ENCODE measurements at places on chromosomes 2 and 18.

DNA sequence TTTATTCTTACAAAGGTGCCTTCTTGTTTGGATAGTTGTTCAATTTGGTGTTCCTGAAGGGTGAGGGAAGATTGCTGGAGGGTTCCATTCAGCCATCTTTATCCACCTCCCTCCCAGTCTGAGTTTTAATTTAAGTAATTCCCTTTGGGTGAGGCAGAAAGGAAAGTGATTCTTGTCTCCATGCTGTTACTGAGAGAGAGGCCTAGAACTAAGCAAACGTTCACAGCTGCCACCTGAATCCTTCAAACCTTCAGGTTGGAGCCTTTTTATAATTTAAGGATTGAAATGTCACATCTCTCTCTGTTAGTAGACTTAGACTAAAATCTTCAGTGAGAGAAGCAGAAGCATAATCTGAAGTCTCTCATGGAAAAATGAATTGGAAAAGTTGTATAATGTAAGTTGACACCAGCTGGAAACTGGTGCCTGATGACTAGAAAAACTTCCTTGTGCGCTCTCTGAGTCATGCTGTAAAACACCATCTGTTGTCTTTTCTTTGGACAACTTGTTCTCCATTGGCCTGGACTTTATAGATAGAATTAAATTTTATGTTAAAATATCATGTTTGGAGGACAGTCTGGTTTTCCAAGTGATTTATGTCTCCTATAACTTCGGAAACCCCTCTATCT is 14.6 kb downstream of the STRADB start:
- DNase-seq = peak; percentile 40

- no peak for DNase-seq
These were observed 565.5 kb upstream of the CHAC2 start for GRCh38 chr2:53202063-53202462.

DNA sequence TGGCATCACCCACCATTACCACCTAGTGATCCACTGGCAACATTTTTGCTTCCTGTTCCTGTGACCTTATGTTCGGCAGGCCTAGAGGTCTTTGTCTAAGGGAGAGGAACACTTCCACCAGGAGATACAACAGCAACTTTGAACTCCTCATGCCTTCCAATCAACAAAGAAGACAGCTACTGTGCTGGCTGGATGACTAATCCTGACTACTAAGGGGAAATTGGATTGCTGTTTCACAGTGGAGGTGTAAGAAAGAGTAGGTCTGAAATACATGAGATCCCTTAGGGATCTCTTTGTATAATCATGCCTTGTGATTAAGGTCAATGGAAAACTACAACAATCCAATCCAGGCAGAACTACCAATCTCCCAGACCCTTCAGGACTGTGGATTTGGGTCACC is 45.2 kb downstream of the EIF2AK3 start:
- DNase-seq = no peak

DNA sequence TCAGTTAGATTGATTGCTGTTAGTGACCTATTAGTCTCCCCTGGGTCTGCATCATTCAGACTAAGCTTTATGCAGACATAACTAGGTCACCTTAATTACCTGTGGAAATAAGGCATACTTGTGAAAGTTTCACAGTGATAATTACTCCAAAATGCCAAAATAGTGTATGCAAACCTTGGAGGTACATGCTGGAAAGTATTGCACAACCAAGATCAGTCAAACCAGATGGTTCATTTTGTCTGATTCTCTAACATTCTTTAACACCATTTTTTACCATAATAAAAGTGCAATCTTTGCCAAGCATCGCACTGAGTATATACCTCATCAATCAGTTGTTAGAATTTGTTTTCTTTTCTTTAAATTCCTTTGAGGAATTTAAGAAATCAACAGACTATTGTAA is 186.3 kb upstream of the TMEFF2 start:
- DNase-seq = no peak

DNA sequence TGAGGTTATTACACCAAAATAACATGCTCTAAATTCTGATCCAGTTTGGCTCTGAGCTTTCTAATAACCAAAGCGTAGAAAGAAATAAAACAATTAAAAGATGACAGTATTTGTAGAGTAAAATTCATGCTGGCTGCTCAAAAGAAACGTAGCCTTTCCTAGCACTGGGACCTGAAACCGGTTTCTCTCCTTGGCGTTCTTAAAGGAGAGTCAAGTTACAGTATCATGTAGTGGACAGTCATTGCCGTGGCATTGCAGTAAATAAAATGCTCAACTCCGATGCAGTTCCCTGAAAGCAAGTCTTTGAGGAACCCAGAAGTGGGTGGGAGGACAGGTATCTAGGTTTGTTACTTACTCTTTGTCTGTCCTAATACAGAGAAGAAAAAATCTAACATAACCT is 52.7 kb upstream of the ITM2C start:
- no peak for DNase-seq

GRCh38 chr18:435940-436339 is 64.6 kb downstream of the COLEC12 start:
- DNase-seq = peak; percentile 58

- no peak for DNase-seq
These were observed 599.1 kb upstream of the FSHR start for GRCh38 chr2:49753344-49753985.

DNA sequence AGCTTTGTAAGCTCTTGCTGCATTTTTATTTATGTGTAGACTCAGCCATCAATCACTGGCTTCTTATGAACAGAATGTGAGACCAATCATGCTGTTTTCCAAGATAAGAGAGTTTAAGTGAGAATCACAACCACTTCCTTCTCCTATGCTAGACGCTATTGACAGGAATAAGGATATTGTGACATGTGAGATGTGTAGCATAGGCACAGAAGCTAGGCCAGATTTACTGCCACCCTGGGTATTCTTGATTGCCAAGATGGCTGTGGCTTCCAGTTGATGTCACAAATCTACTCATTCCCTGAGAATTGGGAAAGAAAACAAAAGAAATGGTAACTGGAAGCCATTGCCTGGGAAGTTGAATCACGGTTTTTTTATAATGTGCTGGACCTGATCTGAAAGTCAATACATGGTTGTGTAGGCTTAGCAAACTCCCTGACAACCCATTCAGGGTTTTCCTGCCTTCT is 49.9 kb downstream of the RAB27B start:
- no peak for DNase-seq

DNA sequence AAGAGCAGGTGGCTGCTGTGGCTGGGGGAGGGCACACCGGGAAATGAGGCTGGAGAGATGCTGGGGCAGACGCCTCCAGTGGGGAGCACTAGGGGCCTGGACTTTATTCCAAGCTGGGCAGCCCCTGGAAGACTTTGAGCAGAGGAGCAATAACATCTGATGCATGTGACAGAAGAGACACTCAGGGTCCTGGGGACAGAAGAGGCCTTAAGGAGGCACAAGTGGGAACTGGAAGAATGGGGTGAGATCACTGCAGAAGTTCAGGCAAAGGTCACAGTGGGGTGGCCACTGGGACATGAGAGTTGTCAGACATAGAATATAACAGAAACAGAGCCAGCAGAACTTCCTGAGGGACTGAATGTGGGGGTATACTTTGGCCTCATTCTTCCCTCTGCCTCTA is 24.0 kb downstream of the TGFA start:
- DNase-seq = no peak
